ENCODE measurements at places on chromosomes 3 and 15.

DNA sequence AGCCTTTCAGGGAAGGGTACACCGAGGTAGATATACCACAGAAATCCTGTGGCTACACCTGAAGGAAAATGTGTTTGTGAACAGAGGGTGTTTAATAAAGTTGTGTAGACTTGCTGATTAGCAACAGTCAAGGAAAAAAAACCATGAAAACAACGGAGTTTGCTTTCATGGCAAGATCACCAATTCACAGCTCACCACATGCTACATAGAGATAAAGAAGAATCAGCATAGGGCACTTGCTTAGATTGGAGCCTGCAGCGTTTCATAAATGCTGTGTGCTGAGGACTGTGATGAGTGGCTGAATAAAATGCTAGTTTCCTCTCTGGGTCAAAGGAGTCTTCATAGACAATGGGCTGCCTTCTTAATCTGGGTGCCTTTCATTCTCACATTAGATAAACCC, 257.6 kb downstream of the SLC9A9 start:
- no peak for DNase-seq

- DNase-seq, result no peak
These were observed 192.5 kb downstream of the SHQ1 start for GRCh38 chr3:72655723-72656122.

DNA sequence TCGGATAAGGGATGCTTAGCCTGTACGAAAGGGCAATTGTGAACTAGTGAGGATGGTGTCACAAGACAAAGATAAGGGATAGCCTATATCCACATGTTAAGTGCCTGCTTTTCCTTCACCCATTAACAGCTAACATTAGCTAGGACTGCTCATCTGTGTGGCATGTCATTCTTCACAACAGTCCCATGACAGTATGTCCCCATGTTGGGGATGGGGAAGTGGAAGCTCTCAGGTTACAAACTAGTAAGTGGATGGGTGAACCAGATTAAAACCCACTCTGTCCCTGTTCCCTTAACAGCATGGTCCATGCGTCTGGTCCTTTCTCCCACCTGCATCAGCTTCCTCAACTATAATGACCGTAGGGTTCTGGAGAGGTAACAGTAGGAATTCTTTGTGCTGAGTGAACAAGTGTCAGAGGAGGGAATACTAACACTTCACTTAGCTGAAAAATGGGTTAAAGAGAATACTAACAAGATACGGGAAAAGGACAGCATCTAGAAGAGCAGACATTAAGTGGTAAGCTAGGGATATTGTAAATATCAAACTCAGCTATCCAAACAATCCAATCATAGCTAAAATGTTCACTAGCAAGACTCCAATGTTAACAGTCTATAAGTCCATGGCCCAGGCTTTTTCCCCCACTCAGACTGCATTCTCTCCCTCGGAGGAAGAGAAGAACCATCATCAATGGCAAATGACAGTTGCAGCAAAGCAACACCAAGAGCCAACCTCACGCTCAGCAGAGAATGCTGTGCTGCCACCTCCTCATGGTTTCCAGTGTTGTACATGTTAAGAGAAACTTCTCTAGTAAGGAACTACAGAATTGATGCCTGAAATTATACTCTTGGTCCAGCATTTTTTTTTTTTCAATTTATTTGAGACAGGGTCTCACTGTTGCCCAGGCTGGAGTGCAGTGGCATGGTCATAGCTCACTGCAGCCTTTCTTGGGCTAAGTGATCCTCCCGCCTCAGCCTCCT, 5.0 kb downstream of the RPLP1 start:
- DNase-seq, result no peak

DNA sequence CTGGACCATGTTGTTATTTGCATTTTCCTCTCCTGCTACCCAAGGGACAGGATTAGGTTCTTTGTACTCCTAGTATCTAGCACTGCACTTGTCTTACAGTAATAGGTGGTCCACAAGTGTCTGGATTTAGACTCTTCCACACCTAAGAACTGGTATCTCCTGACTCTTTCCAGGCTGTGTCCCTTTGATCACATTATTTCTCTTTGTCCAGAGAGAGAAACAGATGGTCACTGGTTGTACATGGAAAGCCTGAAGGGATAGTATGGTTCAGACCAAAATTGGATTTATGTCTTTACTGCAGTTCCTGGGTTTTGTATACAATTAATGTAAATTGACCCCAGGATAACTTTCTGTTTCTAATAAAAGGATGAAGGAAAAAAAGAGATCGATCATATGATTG, 64.0 kb downstream of the PDE8A start:
- DNase-seq, result no peak

DNA sequence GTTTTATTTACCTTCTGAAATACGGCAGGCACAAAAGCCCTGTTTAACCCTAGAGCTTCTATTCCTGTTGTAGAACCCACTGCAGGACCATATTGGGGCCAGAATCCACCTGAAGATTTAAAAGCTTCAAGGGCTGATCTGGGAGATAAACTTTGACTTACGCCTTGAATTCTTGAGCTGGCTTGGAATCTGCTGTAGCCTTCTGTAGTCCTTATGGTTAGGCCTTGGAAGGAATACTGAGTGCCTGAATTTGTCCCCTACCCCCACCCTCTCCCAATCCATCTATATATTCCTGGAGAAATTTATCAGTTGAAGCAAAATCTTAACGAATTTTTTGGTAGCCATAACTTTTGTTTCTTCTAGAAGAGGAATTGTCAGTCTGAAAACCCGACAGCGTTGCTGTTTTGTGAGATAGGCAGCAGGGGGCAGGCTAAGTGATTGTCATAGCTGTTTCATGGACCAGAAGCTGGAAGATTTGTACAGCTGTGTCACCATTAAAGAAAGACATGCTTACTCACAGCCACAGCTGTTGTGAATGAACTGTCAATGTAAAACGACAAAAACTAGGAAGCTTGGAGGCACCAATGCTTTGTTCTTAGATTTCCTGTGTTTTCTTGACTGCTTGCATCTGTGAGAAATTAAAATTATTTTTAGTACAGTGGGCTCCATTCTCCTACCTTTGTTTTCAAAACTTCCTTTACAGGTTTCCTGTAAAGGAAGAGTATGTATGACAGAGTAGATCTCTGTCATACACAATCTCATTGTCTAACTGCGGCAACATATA, 12.8 kb downstream of the LXN start:
- DNase-seq, result no peak

- no peak for DNase-seq
These were observed 28.5 kb downstream of the GREM1 start for GRCh38 chr15:32746116-32746857.

DNA sequence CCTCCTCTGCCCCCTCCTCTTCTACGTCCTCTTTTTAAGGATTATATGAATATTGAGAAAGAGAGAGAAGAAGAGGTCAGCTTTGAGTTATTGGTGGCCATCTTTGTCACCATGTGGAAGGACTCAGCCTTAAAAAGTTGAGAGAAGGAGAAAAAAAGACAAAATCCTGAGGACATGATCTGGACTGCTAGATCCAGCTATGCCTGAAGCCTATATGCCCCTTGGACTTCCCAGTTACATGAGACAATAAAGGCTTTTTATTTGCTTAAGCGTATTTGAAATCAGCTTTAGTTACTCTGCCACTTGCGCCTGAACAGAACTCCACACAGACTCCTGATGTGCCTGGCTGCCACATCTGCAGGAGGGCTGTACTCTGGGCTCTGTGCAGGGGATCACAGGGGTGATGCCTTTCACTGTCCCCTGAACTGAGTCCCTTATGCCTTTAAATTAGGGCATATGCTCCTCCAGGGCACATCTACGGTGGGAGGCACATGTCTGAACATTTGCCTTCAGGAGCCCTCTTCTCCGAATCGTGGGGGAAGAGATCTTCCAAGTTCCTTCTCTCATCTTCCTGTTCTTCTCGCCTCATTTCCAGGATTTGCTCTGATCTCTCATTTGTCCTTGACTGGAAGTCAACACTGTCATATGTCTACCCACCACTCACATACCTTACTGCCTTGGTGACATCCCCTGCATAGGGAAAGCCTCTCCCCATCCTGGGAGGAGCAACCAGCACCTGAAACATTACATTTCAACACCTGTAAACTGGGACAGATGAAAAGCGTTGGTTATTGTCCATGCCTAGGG, 14.0 kb upstream of the PLA2G4E start:
- DNase-seq, result no peak

- DNase-seq, result no peak
These were observed 38.6 kb downstream of the OSBPL10 start for GRCh38 chr3:31942446-31942845.

GRCh38 chr3:126083511-126083912, 412 bp downstream of the SLC41A3 start:
- no peak for DNase-seq

DNA sequence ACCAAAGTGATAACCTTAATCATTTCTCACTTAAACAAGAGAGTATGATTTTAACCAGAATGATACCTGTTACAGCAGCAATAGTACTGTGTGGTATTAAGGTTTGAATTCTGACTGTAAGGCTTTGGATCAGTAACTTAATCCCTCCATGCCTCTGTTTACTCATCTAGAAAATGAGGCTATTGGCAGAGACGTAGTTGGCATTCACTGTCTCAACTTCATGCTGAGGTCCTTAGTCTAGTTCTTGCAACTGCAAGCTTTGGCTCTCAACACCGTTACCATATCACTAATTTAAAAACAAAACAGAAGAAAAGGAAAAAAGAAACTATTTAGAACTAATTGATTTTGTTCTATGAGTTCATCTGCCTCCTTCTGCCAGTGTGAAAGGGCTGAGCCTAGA, 875.4 kb downstream of the MCTP2 start:
- no peak for DNase-seq

DNA sequence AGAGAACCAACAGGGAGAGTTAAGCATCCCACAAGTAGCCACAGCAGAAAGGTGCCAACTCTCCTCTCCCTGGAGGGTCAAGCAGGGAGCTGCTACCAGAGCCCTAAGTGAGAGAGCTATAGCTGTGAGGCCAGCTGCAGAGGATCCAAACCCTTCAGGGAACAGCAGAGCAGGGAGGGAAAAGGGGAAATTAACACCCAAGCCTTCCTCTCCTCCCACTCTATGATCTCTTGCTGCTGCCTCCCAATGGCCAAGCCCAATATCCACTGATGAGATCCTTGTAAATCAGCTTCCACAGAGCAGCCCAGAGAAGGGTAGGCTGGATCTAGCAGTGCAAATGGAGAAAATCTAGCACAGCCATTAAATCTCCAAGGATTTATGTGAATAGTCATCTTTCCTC, 68.2 kb upstream of the THBS1 start:
- DNase-seq, result no peak

GRCh38 chr3:130425484-130425883, 80.0 kb downstream of the COL6A5 start:
- no peak for DNase-seq

DNA sequence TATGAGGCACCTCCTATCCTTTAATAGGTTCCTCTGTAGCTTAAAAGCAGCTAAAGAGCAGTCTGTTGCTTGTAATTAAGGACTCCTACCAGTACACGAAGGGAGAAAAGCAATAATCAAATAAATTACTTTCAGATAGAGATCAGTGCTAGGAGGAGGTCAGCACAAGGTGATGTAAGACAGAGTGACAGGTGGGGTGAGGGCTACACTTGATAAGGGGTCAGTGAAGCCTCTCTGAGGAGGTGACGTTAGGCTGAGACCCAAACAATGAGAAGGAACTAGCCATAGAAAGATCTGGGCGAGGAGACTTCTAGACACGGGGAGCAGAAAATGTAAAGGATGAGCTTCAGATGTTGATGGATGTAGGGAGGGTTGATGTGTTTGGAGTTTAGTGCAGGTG, 57.7 kb upstream of the BLM start:
- no peak for DNase-seq

GRCh38 chr3:69646287-69647067, 92.8 kb upstream of the MITF start:
- no peak for DNase-seq

GRCh38 chr3:170531657-170532335, 54.1 kb downstream of the SLC7A14 start:
- no peak for DNase-seq

GRCh38 chr15:95469496-95470000, 861.0 kb upstream of the NR2F2 start:
- no peak for DNase-seq

GRCh38 chr3:144816323-144816722, 844.7 kb downstream of the DIPK2A start:
- no peak for DNase-seq

DNA sequence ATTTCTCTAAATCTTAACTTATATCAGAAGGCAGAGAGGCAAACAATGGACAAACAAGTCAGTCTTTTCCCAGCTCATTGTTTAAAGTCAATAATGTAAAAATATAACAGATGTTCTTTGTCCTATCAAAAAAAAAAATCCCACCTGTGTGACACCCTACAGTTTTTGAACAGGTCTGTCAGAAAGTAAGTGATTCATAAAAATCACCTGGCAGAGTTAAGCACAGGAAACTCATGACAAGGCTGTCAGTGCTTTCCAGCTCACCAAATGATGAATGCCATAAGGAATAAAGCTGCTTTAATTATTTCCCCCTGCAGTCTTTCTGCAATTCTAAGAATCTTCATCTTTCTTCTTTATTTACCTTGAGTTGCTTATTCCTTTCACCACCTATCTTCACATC, 30.3 kb downstream of the ROBO1 start:
- DNase-seq, result no peak

DNA sequence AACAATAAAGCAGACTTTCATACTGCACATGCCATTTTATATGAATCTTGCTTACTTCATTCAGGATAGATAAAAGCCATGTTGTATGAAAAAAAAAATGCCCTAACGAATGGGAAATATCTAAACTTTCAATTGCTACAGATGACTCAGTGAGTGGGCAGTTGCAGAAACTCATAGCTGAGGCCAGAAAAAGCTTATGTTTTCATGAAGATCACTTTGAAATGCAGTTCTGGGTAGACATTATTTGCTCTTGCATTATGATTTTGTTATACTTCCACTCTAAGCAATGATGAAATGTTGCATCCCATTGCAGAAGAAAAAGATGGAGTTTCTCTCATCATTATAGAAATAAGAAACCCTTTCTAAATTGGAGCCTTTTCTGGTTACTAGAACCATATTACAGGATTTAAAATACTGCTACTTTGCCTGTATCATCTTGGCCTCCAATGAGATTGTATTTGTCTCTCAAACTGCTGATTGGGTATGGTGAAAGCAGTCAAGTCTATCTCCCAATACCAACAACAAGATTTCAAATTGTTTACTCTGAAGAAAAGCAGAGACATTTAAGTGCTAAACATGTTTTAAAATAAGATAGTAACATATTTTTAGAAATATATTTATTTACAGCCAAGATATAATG, 17.0 kb downstream of the PEAK1 start:
- no peak for DNase-seq

DNA sequence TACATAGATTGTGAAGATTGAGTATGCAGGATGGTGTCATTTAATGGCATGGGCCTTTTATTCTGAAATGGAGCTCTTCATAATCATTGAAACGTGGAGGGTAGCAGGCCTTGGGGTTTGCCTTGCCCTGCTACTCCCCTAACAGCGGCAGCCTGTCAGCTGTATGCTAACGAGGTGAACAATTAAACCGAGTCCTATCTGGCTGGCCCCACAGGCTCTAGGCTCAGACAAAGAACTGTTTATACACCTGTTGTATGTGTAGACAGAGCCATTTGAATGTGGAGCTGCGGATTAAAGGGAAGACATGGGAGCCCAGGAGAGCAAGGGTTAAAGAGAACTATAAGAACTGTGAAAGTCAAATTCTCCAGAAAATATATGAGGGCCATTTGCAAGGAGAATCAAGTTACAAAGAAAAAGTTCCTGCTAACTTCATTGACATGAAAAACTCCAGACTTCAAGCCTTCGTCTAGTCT, 116.7 kb upstream of the CGNL1 start:
- DNase-seq, result no peak
